ENCODE measurements at places on chromosomes 13 and 19. TPM values are rescaled to one million over a fixed set of nuclear protein-coding genes. Genes with fewer than 3 reads are reported as not detected.

The ITGBL1 gene
- 5.7 TPM for total RNA-seq

DNA sequence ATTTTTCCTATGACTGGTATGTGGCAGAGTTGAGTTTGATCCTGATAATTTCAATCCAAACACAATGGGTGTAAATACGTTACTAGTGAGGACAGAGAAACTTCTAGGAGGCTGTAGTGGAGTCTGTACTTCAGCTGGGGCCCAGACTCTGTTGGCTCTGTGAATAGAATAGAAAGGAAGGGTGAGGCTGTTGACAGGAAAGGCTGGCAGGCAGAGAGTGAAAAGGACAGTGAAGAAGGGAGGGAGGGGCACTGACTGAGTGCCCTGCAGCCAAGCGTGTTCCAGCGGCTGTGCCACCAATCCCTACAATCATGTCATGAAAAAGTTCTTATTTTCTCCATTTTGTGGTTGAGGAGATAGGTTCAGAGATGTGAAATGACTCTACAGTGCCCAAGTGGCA lies 80.5 kb downstream of the MBNL2 start:
- H3K36me3 ChIP-seq, result no peaks in the 10 kb centered on the region
- no peak for DNase-seq
- no peak overlapping the region for H3K4me3 ChIP-seq
- peaks cover 13% of the 10 kb centered on the region for H3K4me1 ChIP-seq

- no peaks in the 10 kb centered on the region for H3K4me1 ChIP-seq
- H3K27ac ChIP-seq, result no peak overlapping the region
- no peak for DNase-seq
- no peaks in the 10 kb centered on the region for H3K27me3 ChIP-seq
Measured at GRCh38 chr13:21984156-21984555, 313.3 kb downstream of the FGF9 start.

The CCDC70 gene
- total RNA-seq, result 82.2 TPM

GRCh38 chr13:74838096-74838495 lies 643.9 kb downstream of the TBC1D4 start:
- no peaks in the 10 kb centered on the region for H3K27me3 ChIP-seq
- no peak overlapping the region for H3K4me3 ChIP-seq
- no peaks in the 10 kb centered on the region for H3K4me1 ChIP-seq
- no peak overlapping the region for H3K27ac ChIP-seq
- DNase-seq, result no peak

The CFD gene
- total RNA-seq, result 83.1 TPM

- peak; percentile 47 for DNase-seq
- peaks cover 30% of the 10 kb centered on the region for H3K4me1 ChIP-seq
- no peaks in the 10 kb centered on the region for H3K36me3 ChIP-seq
- H3K27me3 ChIP-seq, result no peaks in the 10 kb centered on the region
- peak overlapping the region; percentile 63 for H3K27ac ChIP-seq
Measured at GRCh38 chr19:51809787-51810186, 14.8 kb downstream of the FPR3 start.

DNA sequence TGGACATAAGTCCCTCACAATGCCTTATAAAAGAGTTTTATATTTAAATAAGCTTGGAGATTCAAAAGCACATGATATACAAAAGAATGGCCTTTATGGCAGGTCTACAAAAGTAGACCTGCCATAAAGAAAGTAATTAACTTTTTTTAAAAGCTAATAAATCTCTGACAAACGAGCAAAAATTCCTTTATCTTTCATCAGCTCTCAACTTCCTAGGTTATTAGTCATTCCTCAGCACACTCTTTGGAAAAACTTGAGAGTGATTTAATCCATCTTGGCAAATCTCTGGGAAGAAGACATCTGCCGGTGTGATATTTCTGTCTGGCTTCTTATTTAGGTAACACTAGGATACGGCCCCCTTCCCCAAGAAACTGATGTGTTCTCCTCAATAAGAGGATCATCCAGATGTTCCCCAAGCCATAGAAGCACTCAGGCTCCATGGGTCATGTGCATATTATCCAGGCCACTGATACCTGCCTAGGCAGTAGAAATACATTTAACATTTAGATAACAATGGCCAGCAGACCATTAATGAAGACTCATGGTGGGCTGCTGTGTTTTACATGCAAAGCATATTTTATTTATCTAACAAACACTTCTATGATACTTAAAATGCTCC lies 372.7 kb downstream of the LIG4 start:
- DNase-seq, result no peak
- no peak overlapping the region for H3K27ac ChIP-seq
- no peaks in the 10 kb centered on the region for H3K36me3 ChIP-seq
- no peaks in the 10 kb centered on the region for H3K27me3 ChIP-seq
- H3K4me1 ChIP-seq, result peaks cover 6% of the 10 kb centered on the region

DNA sequence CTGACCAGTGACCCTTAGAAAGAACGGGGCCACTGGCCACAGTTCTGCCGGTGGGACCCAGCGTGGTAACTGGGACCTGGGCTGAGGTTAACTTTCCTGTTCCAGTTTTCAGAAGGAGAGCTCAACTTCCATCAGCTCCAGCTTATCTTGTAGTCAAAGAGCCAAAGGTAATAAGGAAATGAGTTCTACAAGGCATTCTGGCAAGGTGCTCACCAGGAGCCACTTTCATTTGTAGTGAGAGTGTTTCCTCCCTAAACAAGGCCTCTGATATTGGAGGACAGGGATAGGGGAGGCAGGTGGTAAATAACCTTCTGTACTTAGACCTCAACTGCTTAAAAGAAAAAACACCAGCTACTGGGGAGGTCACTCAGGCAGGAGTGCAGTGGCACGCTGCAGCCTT lies 38.1 kb downstream of the PBX4 start:
- H3K36me3 ChIP-seq, result no peaks in the 10 kb centered on the region
- H3K27me3 ChIP-seq, result no peaks in the 10 kb centered on the region
- no peak overlapping the region for H3K4me3 ChIP-seq
- H3K4me1 ChIP-seq, result no peaks in the 10 kb centered on the region
- DNase-seq, result no peak
- no peak overlapping the region for H3K27ac ChIP-seq

The CERS4 gene
- total RNA-seq, result 105 TPM

The ZNF625 gene
- 8.2 TPM for total RNA-seq

DNA sequence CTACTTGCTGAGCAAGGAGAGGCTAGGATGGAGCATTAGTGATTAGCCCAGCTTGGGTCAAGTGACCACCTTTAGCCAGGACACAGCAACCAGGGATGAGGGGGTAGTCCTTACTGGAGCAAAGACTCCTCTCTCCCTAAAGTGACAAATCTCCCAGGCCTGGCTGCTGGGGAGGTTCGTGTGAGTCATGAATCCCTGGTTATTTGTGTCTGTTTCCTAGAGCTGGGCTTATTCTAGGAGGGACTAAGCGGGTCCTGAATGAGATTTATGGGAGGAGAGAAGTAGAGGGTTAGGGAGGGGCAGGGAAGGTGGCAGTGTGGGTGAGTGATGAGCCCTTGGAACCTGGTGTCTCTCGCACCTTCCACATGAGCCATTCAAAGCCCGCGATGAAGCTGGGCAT lies 487.3 kb downstream of the TSHZ3 start:
- H3K27ac ChIP-seq, result no peak overlapping the region
- no peaks in the 10 kb centered on the region for H3K27me3 ChIP-seq
- no peak overlapping the region for H3K4me3 ChIP-seq
- H3K36me3 ChIP-seq, result no peaks in the 10 kb centered on the region
- no peaks in the 10 kb centered on the region for H3K4me1 ChIP-seq
- DNase-seq, result peak; percentile 4

The ZNF235 gene
- 12.1 TPM for total RNA-seq

The LTBP4 gene
- total RNA-seq, result 417 TPM

GRCh38 chr13:46015366-46015765 lies 37.2 kb downstream of the ZC3H13 start:
- H3K4me1 ChIP-seq, result no peaks in the 10 kb centered on the region
- H3K27ac ChIP-seq, result no peak overlapping the region
- no peaks in the 10 kb centered on the region for H3K27me3 ChIP-seq
- no peak for DNase-seq

GRCh38 chr19:7421941-7422744 lies 66.7 kb downstream of the PEX11G start:
- no peaks in the 10 kb centered on the region for H3K4me1 ChIP-seq
- no peak for DNase-seq
- no peak overlapping the region for H3K27ac ChIP-seq
- H3K4me3 ChIP-seq, result no peak overlapping the region
- H3K36me3 ChIP-seq, result no peaks in the 10 kb centered on the region

- no peaks in the 10 kb centered on the region for H3K36me3 ChIP-seq
- no peak for DNase-seq
- no peak overlapping the region for H3K4me3 ChIP-seq
- no peaks in the 10 kb centered on the region for H3K27me3 ChIP-seq
Measured at GRCh38 chr13:44237881-44238421, 135.7 kb upstream of the SERP2 start.

The APOC4 gene
- total RNA-seq, result not detected

DNA sequence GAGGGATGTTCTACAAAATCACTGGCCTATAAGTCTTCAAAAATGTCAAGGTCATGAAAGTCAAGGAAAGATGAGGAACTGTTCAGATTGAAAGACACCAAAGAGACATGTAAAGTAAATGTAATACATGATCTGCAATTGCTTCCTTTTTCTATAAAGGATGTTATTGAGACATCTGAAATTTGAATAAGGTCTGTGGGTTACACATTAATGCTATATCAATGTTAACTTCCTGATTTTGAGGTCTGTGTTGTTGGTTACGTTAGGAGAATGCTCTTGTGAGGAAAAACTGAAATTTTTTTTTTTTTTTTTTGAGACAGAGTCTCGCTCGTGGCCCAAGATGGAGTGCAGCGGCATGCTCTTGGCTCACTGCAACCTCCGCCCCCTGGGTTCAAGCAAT lies 197.4 kb downstream of the RGCC start:
- no peak overlapping the region for H3K27ac ChIP-seq
- no peaks in the 10 kb centered on the region for H3K27me3 ChIP-seq
- DNase-seq, result no peak
- no peaks in the 10 kb centered on the region for H3K36me3 ChIP-seq

The CGB7 gene
- 3.8 TPM for total RNA-seq

DNA sequence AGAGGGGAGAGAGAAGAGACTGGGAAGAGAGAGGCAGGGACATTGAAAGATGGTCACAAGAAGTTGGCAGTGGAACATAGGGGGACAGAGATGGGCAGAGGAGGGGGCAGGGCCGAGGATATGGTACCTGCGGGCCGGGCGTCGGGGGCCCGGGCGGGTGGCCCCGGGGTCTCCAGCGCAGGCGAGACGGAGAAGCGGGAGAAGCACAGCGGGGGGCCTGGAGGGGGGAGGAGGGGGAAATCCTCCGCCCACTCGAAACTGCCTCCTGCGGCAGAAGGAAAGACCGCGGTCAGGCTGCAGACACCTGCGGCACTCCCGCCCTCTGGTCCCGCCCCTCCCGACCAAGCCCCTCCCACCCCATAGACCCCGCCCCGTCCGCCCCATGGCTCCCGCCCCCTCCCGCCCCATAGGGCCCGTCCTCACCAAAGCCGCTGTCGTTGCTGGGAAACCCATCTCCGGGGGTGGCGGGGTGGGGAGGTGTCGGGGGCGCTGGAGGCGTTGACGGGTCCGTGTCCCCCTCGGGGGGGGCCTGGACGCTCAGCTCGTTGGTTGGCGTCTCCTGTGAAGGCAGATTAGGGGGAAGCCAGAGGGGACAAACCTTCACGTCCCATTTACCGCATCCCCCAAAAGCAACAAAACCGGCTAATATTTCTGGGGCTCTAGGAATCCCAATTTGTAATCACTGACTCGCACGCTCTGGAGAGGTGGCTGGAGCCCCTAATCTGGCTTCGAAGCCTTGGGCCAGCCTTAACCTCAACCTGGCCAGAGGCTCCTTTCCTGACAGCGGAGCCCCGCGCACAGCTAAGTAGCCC lies 20.4 kb downstream of the LMTK3 start:
- no peak for DNase-seq
- H3K36me3 ChIP-seq, result no peaks in the 10 kb centered on the region
- no peaks in the 10 kb centered on the region for H3K27me3 ChIP-seq

- H3K27ac ChIP-seq, result no peak overlapping the region
- no peaks in the 10 kb centered on the region for H3K36me3 ChIP-seq
- DNase-seq, result no peak
- no peaks in the 10 kb centered on the region for H3K27me3 ChIP-seq
Measured at GRCh38 chr19:54104998-54105715, 2.5 kb downstream of the NDUFA3 start.

DNA sequence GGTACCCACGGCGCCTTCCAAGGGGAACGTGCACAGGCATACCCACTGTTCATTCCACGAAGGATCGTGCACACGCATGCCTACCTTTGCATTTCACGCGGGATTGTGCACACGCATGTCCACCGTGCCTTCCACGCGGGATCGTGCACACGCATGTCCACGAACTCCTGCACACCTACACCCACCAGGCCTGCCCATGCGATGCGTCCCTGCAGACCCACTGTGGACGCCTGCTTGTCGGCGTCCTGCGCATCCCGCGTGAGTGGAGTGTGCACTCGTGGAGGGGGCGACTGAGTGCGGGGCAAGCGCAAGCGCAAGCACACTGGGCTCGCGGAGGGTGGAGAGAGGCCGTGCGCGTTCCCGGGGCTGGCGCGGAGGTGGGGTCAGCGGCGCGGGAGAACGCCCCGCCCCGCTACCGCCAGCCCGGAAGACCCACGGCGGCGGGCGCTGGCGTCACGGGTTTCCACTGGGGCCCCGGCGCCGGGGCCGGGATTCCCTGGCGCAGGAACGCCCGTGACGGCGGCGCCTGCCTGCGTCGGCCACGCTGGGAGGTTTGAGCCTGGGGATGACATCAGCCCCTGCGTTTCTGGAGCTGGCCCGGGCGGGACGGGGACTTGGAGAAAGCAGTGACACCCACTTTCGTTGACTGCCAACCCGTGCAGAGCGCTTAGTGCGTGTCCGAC lies 18.7 kb downstream of the GADD45B start:
- peak overlapping the region; percentile 92 for H3K27ac ChIP-seq
- H3K36me3 ChIP-seq, result no peaks in the 10 kb centered on the region
- peaks cover 23% of the 10 kb centered on the region for H3K4me1 ChIP-seq
- H3K4me3 ChIP-seq, result peak overlapping the region; percentile 66
- DNase-seq, result peak; percentile 74

DNA sequence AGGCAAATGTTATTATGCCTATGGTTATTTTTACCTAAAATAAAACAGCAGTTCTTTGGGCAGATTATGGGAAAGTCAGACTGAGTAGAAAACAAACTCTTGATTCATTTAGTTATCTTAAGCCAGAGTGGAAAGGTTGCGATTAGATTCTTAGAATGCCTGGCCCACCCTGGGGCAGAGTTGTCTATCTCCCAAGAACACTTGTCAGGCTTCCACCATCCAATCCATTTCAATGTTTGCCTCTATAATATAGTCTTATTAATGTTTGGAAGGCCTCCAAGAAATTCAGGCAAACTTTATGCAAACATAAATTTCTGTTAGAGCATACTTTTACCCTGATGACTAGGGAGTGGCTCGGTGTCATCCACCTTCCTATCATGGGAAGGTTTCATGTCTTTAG lies 207.0 kb downstream of the SLITRK6 start:
- no peak overlapping the region for H3K4me3 ChIP-seq
- no peaks in the 10 kb centered on the region for H3K27me3 ChIP-seq
- H3K27ac ChIP-seq, result no peak overlapping the region
- no peaks in the 10 kb centered on the region for H3K4me1 ChIP-seq

DNA sequence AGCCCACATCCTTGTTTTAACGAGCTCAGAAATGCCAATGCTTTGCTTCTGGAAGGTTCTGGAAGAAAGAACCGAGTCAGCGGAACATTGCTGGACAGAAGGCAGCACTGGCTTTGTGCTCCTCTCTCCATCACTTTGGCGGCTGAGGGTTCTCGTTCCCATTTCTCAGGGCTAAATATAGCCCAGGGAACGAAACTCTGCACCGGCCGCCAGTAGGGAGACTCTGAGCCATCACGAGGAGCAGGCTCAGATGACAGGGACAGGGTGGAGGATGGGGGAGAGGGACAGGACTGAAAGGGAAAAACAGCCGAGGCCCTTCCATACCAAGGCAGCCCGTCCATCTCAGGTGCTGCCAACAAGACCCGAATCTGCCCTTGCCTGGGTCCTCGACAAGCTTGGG lies 166.4 kb downstream of the CACNA1A start:
- no peak overlapping the region for H3K27ac ChIP-seq
- no peaks in the 10 kb centered on the region for H3K36me3 ChIP-seq
- no peaks in the 10 kb centered on the region for H3K27me3 ChIP-seq

Measured in testis (tissue), 5 donors.